ENCODE measurements at places on chromosomes 16 and 17.

DNA sequence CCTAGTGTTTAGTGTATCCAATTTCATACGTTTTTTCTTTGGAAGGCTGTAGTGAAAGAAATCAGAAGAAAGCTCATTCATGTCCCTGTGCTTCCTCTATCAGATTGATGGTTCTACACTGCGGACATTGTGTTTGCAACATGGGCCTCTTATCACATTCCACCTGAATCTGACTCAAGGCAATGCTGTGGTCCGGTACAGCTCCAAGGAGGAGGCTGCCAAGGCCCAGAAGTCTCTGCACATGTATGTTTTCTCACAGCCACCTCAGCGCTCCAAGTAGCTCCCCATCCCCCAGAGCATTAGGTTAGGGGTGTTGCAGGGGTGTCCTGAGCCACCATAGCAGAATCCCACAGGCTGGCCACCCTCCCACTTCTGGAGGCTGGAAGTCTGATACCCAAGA, 25.2 kb downstream of the TMC6 start:
- DNase-seq, result no peak

DNA sequence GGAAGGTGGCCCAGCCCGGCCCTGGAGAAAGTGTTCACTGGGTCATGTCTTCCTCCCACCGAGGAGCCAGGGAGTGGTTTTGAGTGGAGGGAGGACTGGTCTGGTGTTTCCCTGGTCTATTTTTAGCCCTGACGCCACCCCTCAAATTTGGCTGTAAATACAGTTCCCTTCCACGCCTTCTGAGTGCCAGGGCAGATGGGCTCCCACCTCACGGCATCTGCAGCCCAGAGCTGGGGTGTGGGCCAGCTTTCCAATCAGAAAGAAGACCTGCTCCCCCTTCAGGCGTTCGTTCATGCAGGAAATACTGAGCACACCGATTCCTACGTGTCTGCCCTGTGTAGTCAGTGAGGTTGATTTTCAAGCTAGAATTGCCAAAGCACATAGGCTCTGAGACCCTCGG, 53.7 kb downstream of the SNX20 start:
- DNase-seq, result peak; percentile 38

DNA sequence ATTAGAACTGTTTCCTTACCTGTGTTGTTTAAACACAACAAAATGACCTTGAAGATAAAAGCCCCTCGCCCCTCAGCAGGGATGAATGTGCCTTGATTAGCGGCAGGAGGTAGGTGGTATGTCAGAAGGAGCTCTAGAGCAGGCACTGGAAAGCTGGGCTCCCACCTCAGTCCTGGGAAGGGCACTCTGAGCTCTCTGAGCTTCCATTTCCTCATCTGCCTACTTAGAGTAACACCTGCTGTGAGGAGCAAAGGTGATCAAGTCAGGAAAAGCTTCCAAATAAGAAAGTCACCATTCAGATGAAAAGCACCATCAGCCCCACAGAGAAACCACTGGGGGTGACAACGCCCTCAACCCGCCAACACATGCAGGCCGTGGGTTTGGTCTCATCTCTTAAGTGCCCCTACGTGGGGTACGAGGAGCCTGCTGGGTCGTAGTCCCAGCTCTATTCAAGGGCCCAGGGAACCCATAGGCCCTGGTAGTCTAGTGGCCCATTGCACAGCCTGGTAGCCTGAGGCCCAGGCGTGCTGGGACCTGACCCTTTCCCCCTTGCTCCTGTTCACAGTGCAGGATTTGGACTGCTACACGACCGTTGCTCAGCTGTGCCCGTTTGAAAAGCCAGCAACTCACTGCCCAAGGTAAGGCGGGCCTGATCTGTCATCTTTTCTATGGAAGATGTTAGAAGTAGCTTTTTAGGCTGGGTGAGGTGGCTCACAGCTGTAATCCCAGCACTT, 57.3 kb downstream of the CRISPLD2 start:
- no peak for DNase-seq

DNA sequence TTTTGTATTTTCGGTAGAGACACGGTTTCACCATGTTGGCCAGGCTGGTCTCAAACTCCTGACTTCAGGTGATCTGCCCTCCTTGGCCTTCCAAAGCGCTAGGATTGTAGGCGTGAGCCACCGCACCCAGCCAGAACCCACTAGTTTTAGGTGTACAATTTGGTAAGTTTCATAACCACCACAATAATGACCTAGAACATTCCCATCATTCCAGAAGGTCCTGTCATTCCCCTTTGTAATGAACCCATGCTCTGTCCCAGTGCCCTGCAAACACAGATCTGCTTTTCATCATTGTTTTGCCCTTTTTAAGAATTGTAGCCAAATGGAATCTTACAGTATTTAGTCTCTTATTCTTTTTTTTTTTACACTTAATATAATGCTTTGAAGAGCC, 35.6 kb upstream of the IRF8 start:
- DNase-seq, result no peak

DNA sequence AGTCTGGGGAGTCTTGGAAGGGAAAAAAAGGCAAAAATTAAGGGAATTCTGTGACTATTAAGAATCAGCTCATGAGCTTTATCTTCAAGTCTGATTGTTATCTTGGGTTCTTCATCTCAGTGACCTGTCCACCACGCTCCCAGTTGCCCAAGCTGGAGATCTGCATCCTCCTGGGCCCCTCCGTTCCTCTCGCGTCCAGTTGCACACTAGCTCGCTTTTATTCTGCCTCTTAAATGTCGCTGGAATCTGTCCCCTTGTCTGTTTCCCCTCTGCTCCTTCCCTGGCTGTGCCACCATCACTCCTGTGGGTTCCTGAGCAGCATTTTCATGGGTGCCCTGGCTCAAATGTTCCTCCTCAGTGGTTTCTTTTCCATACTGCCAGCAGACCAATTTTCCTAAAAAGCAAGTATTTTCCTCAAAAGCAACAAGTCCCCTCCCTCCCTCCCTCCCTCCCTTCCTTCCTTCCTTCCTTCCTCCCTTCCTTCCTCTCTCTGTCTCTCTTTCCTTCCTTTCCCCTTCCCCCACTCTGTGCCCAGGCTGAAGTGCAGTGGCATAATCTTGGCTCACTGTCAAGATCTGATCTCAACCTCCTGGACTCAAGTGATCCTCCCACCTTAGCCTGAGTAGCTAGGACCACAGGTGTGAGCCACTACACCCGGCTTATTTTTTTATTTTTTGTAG, 1.4 kb downstream of the ENDOV start:
- DNase-seq, result no peak

DNA sequence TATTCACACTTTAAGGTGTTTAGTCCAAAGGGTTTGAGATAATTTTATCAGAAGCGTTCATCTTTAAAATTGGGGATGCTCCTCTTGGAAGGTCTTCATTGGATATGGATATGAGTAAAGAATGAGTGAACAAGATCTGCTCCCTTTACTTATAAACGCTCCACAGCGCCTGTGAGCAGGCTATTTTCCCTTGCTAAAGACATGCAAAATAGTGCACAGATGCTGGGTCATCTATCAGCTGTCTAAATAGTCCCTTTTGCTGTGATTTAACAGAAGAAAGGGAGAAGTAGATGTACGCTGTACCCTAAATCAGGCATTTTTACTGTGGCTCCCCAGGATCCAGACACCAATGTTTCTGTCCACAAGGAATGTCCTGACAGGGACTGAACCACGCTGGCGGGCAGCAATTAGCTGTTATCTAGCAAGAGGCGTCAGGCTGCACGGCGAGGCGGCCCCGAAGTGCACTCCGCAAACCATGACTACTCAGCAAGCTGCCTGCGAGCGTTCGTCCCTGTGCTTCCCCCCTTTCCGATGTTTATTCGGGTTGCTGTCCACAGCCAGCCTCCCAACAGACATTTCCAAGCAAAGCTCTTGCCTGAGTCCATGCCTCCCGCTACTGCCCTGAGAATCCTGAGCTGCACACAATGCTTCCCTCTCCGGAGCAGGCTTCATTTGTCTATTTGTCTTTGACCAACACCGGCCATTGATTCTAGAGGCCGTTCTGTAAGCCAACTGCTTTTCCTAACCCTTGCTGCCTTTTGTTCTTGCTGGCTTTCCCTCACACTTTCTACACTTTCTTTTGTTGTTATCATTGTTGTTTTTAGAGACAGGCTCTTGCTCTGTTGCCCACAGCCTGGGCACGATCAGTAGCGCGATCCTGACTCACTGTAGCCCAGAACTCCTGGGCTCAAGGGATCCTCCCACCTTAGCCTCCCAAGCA, 55.7 kb upstream of the CNEP1R1 start:
- DNase-seq, result no peak

DNA sequence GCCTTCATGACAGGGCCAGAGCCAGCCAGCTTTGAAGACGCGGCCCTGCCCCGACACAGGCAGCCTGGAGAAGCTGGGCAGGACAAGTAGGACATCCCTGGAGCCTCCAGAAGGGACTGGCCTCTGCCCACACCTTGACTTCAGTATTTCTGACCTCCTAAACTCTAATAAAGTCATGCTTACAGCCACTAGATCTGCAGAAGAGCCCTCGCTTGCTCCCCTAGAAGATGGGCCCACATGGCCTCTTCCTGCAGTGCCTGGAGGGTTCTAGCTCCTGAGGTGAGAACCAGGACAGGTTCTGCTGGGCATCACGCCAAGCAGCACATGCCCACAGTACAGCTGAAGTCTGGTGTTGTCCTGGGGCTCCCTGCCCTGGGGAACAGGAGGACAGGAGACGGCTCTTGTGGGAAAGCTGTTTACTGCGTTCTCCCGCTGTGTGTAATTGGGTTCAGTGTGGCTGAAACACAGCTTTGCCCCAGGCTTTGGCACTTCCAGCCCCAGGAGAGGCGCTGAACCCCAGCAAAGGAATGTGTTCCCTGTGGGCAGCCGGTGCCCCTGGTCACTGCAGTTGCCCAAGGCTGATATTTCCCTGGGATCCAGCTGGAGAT, 2.6 kb downstream of the APRT start:
- no peak for DNase-seq

GRCh38 chr16:75761108-75761507, 34.8 kb upstream of the CPHXL start:
- DNase-seq, result no peak

GRCh38 chr16:85473323-85473722, 139.8 kb upstream of the GSE1 start:
- DNase-seq, result no peak

DNA sequence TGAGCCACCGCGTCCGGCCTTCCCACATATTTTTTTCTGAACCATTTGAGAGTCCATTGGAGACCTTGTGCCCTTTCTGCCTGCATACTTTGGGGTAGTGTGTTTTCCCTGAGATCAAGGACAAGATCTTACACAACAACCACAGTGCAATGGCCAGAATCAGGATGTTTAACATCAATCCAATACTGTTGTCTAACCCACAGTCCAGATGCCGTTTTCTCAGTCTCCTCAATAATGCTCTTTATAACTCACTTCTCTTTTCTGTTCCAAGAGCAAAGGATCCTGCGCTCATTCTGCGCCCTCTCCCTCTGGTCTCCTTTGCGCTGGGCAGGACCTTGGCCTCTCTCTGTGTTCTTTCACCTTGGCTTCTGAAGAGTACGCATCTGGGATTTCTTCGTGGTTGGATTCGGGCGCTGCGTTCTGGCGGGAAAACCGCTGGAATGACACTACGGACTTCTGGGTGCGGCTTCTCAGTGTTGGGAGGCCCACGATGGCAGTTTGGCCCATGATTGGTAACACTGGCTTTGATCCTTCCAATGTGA, 16.6 kb downstream of the CBX4 start:
- DNase-seq, result no peak

- no peak for DNase-seq
These were observed 43.7 kb upstream of the GOSR1 start for GRCh38 chr17:30433514-30433913.

DNA sequence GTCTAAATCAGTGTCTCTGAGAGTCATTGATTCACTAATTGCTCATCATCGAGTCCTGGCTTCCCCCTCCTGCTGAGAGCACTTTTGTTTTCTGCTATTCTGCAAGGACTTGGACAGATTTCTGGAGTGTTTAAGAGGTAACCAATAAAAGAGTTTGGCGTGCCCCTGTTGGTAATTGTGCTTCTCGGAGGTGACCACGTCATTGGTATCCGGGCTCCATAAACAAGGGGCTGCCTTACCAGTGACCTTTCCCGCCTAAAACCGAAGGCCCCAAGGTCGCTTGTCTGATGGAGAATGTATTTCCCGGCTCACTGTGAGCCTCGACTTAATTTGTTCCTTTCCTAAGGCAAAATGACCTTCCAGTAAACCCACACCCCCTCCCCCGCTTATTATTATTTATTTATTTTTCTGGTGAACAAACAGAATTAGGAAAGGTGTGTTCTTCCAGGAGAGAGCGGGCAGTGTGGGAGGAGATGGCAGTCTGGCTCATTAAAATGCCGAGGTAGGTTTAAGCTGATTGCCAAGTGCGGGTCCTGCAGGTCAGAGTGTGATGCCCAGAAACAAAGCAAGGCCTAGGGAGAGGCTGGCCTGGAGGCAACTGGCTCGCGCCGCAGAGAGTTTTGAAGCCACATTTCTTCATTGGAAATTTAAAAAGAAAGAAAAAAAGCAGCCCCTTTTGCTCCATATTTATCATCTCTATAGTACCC, 30.2 kb downstream of the MSI2 start:
- no peak for DNase-seq

GRCh38 chr16:73206151-73206707, 158.3 kb upstream of the ZFHX3 start:
- no peak for DNase-seq

- DNase-seq, result no peak
These were observed 1.9 kb upstream of the CORO6 start for GRCh38 chr17:29624586-29624985.

DNA sequence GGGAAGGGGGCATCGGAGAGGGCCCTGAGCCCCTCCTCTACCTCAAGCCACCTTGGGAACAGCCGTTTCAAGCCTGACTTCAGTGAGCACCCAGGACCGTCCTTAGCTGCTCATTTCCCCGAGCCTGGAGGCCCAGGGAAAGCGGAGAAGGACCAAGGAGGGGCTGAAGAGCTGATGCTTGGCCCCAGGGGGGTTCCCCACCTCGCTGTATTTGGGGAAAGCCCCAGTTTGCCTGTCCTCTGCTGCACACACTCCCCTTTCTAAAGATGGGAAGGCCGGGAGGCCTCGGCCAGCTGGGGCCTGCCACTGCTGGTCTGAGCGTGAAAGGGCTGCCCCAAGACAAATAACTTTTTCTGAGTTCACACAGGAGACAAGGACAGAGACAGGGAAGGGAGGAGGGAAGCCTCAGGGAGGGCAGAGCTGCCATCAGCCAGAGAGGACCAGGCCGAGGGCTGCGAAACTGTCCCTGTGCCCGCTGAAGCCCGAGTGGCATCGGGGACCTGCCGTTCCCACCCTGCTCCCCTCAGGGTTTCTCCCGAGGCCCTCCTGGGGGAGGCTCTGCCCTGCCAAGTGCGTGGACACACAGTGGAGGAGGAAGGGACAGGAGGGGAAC, 11.6 kb downstream of the ZACN start:
- no peak for DNase-seq

DNA sequence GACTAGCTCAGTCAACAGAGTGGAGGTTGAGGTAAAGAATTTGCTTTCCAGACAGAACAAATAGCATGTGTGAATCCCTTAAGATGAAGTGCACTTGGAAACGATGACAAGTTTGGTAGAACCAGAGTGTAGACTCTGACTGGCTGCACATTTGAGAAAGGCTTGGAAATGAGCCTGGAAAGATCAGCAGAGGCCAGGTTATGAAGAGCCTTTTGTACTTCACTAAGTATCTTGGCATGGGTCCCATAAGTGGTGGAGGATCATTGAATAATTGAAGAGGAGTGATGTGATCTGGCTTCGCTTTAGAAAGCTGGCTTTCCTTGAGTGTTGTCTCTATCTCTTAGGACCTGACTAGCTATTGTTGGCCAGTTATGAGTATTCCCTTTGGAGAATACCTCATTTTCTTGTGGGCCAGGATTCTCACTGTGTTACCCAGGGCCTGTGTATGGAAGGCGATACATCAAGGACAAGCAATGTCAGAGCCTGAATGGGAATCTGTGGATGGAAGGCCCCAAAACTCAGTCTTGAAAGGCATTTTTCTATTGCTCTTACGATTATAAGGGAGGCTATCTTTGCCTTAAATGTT, 329.8 kb downstream of the UTP18 start:
- DNase-seq, result no peak

Measured in activated gamma-delta T cell treated with Interleukin-2 at 50 U/mL for 16 hours (primary cell).